ENCODE measurements at places on chromosomes 7 and 10. TPM values are rescaled to one million over a fixed set of nuclear protein-coding genes. Genes with fewer than 3 reads are reported as not detected.

The ARHGAP22 gene
- total RNA-seq: 9.0 TPM

DNA sequence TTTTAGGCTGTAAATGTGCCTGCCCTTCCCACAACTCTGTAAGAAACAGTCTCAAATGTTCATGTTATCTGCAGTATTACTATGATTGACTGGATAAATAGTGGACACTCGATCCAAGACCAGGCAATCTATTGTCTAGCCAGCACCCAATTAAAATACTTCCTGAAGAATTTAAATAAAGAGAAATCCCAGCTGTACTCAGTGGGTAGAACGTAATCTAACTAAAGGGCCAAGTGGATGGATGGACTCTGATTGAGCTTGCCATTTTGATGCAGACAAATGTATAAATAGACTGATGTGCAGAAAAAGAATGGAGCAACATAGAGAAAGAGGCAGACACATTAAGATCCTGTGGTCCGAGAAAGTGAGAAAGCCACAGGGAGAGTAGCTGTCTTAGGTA lies 158.0 kb downstream of the IPMK start:
- no peak for DNase-seq

The CALML3 gene
- total RNA-seq: 1.0 TPM

The RTKN2 gene
- 0.79 TPM for total RNA-seq

DNA sequence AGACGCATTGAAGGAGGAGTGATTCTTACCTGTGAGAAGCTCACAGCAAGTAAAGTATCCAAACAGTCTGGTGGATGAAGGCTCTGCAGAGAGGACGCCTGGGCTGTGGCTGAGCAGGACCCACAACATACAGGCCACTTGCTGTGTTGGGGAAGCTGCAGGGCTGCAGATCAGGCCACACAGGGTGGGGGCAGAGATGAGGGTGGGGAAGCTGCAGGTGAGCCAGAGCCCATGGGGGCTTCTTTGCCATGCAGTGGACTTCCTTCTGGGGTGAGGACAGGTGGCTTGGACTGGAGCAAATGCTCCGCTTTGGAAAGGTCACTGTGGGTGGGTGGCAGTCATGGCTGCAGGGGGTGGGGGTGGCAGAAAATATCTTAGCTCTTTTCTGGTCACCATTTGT lies 214.8 kb downstream of the GLRX3 start:
- DNase-seq: no peak

DNA sequence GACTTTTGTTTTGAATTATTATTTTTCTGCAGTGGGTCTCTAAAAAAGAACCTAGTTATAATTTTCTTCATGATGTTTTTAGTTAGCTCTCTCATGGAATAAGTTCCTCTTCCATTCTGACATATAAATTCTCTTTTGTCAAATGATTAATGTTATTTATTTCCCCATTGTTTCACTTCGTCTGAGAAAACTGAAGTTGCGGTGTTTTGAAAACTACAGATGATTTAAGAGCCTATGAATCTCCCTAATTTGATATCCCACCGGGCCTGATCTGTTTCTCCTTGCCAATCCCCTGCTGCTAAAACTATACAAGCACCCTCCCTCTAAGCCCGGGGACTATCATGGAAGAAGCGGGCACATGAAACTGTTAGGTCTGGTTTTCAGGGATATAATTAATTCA lies 41.4 kb downstream of the HTR7 start:
- DNase-seq: no peak

The SKIDA1 gene
- total RNA-seq: under 0.01 TPM

- no peak for DNase-seq
These were observed 180.5 kb downstream of the PFKFB3 start for GRCh38 chr10:6383096-6383812.

Measured in bronchial epithelial cell (primary cell).